A549 treated with RU486 at 1 μM for 4 hours (cell line): ENCODE measurements at places on chromosomes 7 and 10. TPM values are rescaled to one million over a fixed set of nuclear protein-coding genes. Genes with fewer than 3 reads are reported as not detected.

The TEX47 gene
- not detected in 5 replicates for total RNA-seq

The NPFFR1 gene
- total RNA-seq, result 0.01 TPM in 1 of 5 replicates, not detected in the others

The C10orf62 gene
- total RNA-seq, result not detected in 5 replicates

The NYAP1 gene
- total RNA-seq, result 0.64 to 1.6 TPM (median 1.2 TPM) in 5 replicates

The TMEM213 gene
- not detected in 5 replicates for total RNA-seq

The CABCOCO1 gene
- 0.21 to 0.42 TPM (median 0.29 TPM) in 5 replicates for total RNA-seq

The NODAL gene
- not detected in 5 replicates for total RNA-seq

The CASP7 gene
- total RNA-seq, result 35.0 to 42.5 TPM (median 36.9 TPM) in 5 replicates

The GLUD1 gene
- 78.8 to 101 TPM (median 96.9 TPM) in 5 replicates for total RNA-seq

The TBRG4 gene
- total RNA-seq, result 97.7 to 108 TPM (median 107 TPM) in 5 replicates

The ZP3 gene
- 14.4 to 21.7 TPM (median 19.4 TPM) in 5 replicates for total RNA-seq

The AKR1C4 gene
- 0.10 to 0.41 TPM (median 0.30 TPM) in 5 replicates for total RNA-seq

The GFRA1 gene
- total RNA-seq, result 8.6 to 11.3 TPM (median 9.3 TPM) in 5 replicates

The LLCFC1 gene
- not detected in 5 replicates for total RNA-seq

The LRRN3 gene
- 0.07 to 0.08 TPM in 2 of 5 replicates, not detected in the others for total RNA-seq

The HHEX gene
- 12.5 to 16.8 TPM (median 15.9 TPM) in 5 replicates for total RNA-seq

The SFTPA1 gene
- total RNA-seq, result not detected in 5 replicates

The RBP3 gene
- total RNA-seq, result not detected in 5 replicates

The CALHM3 gene
- total RNA-seq, result 0.35 to 0.53 TPM (median 0.41 TPM) in 5 replicates

The CPN1 gene
- total RNA-seq, result 0.18 to 0.43 TPM (median 0.39 TPM) in 5 replicates

The SPACDR gene
- 0.21 to 0.98 TPM (median 0.66 TPM) in 5 replicates for total RNA-seq
